ENCODE measurements at places on chromosomes 3 and 15. TPM values are rescaled to one million over a fixed set of nuclear protein-coding genes. Genes with fewer than 3 reads are reported as not detected.

- no peak for DNase-seq
- H3K4me1 ChIP-seq, result no peaks in the 10 kb centered on the region
- H3K4me3 ChIP-seq, result no peak overlapping the region
- no peaks in the 10 kb centered on the region for H3K27me3 ChIP-seq
These were observed 241.6 kb downstream of the ZNF621 start for GRCh38 chr3:40766396-40766795.

DNA sequence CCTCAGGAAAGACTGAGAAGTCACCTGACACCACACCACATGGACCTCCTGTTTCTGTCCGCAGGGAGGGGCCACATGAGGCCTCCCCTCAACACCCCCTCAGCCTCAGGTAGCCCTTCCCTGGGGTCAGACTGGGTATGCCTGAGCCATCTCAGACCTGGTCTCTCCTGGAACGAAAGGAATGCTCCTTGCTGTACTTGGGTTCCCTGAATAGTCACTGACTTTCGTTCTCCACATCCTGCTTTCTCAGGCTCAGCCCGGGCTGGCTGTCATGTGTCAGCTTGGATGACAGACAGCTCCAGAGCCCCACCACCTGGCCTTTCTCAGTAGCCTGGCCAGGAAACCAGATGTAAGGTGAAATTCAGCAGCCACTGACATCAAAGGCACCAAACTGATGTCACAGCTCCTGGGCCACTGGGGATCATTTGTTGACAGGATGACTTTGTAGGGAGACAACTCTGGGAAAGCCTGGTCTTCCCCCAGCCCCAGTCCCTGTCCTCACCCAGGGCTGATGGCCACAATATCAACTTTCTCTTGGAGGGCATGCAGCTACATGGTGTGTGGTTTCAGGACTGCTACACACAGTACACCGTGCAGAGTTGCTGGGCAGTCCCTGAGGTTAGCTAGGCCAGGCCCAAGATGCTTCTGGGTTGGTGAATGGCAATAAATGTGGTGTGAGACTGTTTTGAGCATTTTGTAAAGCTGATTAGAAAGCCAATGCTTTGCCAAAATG is 141.4 kb upstream of the MRPS22 start:
- no peak overlapping the region for H3K4me3 ChIP-seq

DNA sequence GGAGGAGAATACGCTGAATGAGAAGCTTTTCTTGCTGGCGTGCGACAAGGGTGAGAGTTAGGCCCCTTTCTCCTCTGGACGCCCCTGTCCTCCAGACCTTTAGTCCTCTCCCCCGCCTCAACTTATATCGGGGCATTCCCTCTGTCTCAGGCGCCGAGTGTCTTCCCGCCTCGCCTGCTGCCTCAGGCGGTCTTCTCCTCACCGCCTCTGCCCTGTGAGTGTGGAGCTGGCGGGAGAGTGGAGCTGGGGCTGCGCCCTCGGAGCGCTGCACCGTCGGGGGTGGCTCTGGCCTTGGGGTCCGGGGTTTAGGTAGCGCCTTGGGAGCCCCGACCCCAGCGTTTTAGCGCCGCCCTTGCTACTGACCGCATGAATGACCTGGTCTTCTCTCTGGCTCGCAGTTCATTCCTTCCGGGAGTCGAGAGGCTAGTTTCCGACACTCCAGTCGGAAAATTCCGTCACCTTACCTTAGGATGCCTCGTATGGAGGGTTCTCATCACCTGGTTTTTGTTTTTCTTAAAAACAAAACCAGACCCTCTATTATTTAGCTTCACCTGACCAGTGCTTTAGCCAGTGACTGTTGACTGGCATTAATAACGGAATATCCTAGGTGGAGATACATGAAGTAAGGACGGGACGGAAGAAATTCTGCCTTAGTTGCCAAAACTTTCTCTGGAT is 985 bp downstream of the TRPC1 start:
- H3K4me1 ChIP-seq, result peaks cover 13% of the 10 kb centered on the region
- H3K27me3 ChIP-seq, result peaks cover 58% of the 10 kb centered on the region
- no peaks in the 10 kb centered on the region for H3K36me3 ChIP-seq
- H3K4me3 ChIP-seq, result peak overlapping the region; percentile 78

GRCh38 chr3:106129939-106130338 is 261.1 kb upstream of the CBLB start:
- no peak overlapping the region for H3K27ac ChIP-seq
- peaks cover 12% of the 10 kb centered on the region for H3K4me1 ChIP-seq
- H3K4me3 ChIP-seq, result no peak overlapping the region
- DNase-seq, result no peak
- H3K36me3 ChIP-seq, result peaks cover 5% of the 10 kb centered on the region

The MAN2A2 gene
- 82.7 TPM for total RNA-seq

DNA sequence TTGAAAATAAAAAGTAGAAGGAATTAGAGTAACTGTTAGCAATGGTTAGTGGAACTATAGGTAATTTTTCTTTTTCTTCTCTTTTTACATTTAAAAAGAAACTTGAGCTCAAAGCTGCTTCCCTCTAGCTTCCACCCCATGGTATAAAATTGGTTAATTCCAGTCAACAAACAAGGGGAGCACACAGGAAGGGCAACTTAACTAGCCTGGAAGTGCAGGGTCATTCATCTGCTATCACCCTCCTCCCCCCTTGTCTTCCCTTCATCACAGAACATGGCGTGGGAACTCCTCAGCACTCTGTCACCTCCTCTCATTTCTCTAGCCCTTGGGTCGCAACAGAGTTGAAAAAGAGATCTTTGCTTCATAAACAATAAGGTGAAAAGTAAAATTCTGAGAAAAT is 20.0 kb downstream of the MASP1 start:
- no peak overlapping the region for H3K4me3 ChIP-seq
- no peaks in the 10 kb centered on the region for H3K4me1 ChIP-seq
- peaks cover 17% of the 10 kb centered on the region for H3K27me3 ChIP-seq
- no peaks in the 10 kb centered on the region for H3K36me3 ChIP-seq
- no peak overlapping the region for H3K27ac ChIP-seq

The ZNF385D gene
- total RNA-seq, result not detected

- DNase-seq, result no peak
- H3K27me3 ChIP-seq, result peaks cover 42% of the 10 kb centered on the region
- no peak overlapping the region for H3K4me3 ChIP-seq
- no peak overlapping the region for H3K27ac ChIP-seq
- no peaks in the 10 kb centered on the region for H3K36me3 ChIP-seq
These were observed 2.3 kb downstream of the RARB start for GRCh38 chr3:25430287-25430934.

GRCh38 chr3:66370179-66370578 is 130.6 kb downstream of the LRIG1 start:
- DNase-seq, result no peak
- H3K4me1 ChIP-seq, result no peaks in the 10 kb centered on the region
- H3K36me3 ChIP-seq, result no peaks in the 10 kb centered on the region
- no peak overlapping the region for H3K27ac ChIP-seq

DNA sequence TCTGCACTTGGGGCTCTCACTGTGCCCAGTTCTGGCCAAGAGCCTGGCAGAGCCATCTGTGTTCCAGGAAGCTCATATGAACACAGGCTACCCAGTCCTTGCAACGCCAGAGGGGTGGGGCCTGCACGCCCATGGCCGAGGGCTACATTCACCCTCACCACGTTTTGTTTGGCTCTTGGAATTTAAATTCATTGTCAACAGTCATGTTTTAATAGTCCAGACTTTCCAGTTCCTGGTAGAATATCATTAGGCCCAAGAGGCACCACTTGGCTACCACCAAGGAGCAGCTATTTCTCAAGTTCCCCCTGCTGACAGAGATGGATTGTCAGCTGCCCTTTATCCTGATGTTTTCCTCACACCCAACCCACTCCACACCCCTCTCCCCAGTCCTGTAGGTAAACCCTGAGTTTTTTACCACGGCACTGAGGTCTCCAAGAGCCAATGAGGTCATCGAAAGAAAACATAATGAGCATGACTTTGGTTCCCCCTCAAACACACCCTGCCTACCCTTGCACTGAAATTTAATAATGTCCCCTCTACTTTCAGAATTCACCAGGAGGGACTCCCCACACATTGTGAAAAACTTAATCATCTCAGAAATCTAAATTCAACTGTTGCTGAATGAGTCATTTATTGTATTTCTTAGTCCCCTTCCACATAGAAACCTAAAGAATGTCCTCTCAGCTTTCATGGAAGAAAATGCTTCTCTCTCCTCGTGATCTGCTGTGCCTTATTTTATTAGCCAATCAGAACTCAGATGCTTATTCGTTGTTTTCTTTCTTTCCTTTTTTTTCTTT is 125.1 kb downstream of the SHQ1 start:
- H3K27ac ChIP-seq, result no peak overlapping the region
- no peak for DNase-seq
- no peak overlapping the region for H3K4me3 ChIP-seq
- H3K27me3 ChIP-seq, result no peaks in the 10 kb centered on the region

DNA sequence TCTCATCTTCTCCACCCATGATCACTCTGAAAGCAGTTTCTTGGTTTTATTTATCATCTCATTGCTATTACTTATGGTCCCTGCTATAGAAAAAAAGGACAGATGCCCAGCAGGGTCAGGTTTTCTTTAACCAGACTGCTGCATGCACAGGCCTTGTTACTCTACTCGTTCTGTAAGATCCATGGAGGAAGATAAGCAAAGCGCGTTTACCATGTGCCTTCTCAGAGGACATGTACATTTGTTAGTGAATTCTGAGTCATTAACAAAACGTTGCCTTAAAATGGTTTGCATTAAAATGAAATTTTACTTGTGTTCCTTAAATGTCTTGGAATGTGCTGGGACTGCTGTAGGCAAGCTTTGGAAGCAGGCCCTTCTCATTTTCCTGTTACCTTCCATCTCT is 657.3 kb upstream of the KCNMB2 start:
- H3K27me3 ChIP-seq, result no peaks in the 10 kb centered on the region
- DNase-seq, result no peak
- H3K4me3 ChIP-seq, result no peak overlapping the region
- no peaks in the 10 kb centered on the region for H3K36me3 ChIP-seq
- peaks cover 7% of the 10 kb centered on the region for H3K4me1 ChIP-seq
- H3K27ac ChIP-seq, result no peak overlapping the region

The TERC gene
- total RNA-seq, result 6.9 TPM

GRCh38 chr15:22265970-22266369 is 185.6 kb downstream of the OR4M2 start:
- DNase-seq, result no peak
- H3K4me3 ChIP-seq, result no peak overlapping the region
- no peaks in the 10 kb centered on the region for H3K27me3 ChIP-seq

DNA sequence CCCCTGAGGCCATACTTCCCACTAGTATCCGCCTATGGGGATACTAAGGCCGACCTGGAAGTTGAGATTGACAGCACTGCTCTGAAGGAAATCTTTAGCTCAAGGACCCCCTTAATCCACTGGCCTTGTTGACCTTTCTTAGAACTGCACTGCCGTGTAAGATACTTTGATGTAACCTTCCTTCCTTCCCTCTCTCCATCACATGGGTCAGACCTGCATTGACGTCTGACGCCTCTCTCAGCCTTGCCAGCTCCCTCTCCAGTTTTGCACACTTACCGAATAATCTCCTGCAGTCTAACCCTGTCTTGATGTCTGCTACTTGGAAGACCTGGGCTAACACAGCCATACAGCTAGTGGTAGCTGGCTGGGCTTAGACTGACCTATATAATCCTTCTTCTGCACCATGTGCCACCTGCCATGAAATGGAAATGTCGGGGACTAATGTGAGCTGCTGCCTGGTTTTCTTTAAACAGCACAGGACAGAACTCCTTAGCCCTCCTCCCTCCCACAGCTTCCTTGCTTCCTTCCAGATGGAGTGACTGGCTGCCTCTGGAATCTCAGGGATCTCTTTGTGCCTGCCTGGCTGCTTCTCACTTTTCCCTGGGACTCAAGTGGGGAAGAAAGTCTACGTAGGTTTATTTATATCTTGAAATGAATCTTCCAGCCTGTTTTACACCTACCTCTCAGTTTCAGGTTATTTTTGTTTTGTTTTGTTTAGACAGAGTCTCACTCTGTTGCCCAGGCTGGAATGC is 39.2 kb upstream of the HERC1 start:
- no peaks in the 10 kb centered on the region for H3K27me3 ChIP-seq
- peaks cover 5% of the 10 kb centered on the region for H3K4me1 ChIP-seq
- no peak for DNase-seq

DNA sequence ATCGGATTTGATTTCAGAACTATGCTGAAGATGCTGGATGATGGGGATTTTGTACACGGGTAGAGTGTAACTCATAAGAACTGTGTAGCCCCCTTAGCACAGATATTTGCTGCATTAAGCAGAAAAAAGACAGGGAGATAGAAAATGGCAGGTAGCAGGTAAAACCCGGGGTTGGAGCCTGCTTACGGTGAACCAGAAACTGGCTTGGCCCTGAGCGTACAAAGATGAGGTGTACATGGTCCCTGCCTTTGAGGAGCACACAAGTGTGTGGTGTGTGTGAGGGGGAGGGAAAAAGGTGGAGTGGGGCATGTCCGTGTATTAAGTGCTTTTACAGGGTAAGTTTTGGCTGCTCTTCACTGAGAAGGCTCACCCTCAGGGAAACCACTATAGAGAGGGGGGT is 3.5 kb downstream of the LPP start:
- H3K4me1 ChIP-seq, result peaks cover 73% of the 10 kb centered on the region
- no peak overlapping the region for H3K4me3 ChIP-seq
- peak overlapping the region; percentile 15 for H3K27ac ChIP-seq
- no peak for DNase-seq
- H3K27me3 ChIP-seq, result no peaks in the 10 kb centered on the region

GRCh38 chr3:140148824-140149390 is 213.9 kb downstream of the CLSTN2 start:
- H3K27me3 ChIP-seq, result no peaks in the 10 kb centered on the region
- no peak overlapping the region for H3K4me3 ChIP-seq
- no peak for DNase-seq
- no peaks in the 10 kb centered on the region for H3K36me3 ChIP-seq
- H3K27ac ChIP-seq, result no peak overlapping the region
- no peaks in the 10 kb centered on the region for H3K4me1 ChIP-seq

The COL6A5 gene
- total RNA-seq, result not detected

DNA sequence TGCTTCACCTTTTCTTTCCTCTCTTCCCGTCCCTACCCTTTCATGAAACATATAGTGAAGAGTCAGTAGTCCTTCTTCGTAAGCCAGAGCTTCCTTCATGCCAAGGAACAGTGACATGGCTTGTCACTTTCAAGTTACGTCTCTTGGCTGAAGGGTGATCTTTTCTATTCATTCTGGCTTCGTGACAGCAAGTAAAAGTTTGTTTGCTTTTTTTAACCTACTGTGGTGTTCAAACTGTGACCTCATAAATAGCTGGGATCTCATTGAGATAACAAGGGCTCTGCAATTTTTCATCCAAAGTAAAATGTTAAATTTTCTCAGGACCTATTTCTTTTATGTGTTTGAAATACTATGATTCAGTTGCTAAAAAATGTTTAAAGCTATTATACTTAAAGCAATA is 10.5 kb downstream of the CDIN1 start:
- H3K27ac ChIP-seq, result no peak overlapping the region
- no peak for DNase-seq
- peaks cover 4% of the 10 kb centered on the region for H3K36me3 ChIP-seq
- H3K4me1 ChIP-seq, result peaks cover 17% of the 10 kb centered on the region

DNA sequence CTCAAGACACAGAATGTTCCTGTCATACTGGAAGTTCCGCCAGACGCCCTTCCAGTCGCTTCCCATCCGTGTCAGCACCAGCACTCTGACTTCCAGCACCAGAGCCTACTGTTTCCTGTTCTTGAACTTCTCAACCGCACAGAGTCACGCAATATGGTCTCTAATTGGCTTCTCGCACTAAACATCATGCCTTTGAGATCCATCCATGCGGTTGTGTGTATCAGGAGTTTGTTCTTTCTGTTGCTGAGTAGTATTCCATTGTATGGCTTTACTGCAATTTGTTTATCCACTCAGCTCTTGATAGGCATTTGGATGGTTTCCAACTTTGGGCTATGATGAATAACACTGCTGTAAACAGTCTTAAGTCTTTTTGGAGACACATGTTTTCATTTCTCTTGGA is 112.1 kb downstream of the LRRK1 start:
- H3K27ac ChIP-seq, result no peak overlapping the region
- no peaks in the 10 kb centered on the region for H3K36me3 ChIP-seq
- peaks cover 40% of the 10 kb centered on the region for H3K27me3 ChIP-seq
- no peak overlapping the region for H3K4me3 ChIP-seq
